ENCODE measurements at places on chromosomes 6 and 20. TPM values are rescaled to one million over a fixed set of nuclear protein-coding genes. Genes with fewer than 3 reads are reported as not detected.

NKAPL gene
- 1.2 TPM for total RNA-seq

HEY2 gene
- 0.46 TPM for total RNA-seq

MKKS gene
- 6.5 TPM for total RNA-seq

NRSN1 gene
- not detected for total RNA-seq

PHACTR1 gene
- total RNA-seq: 5.8 TPM

All from pulmonary artery endothelial cell (primary cell).